Iris pigment epithelial cell (primary cell): ENCODE measurements at places on chromosomes 5 and 9.
A peak's percentile ranks its signal among the peaks of the same experiment; 100 is the strongest.

GRCh38 chr5:59496524-59497134, 396.9 kb downstream of the PDE4D start:
- DNase-seq = peak; percentile 36

GRCh38 chr9:120885958-120886357, 9.0 kb upstream of the PHF19 start:
- no peak for DNase-seq

- peak; percentile 87 for DNase-seq
These were observed 11.8 kb upstream of the SEMA5A start for GRCh38 chr5:9557696-9558095.

DNA sequence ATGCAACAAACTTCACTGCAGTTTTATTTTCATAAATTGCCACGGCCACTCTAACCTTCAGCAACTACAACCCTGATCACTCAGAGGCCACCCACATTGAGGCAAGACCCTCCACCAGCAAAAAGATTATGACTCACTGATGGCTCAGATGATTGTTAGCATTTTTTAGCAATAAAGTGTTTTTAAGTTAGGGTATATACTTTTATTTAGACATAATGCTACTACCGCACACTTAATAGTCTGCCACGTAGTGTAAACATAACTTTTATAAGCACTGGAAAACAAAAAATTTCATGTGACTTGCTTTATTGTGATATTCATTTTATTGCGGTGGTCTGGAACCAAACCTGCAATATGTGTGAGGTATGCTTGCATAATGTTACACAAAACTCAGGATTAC, 257.9 kb downstream of the ZSWIM6 start:
- no peak for DNase-seq

GRCh38 chr5:124952079-124952478, 205.6 kb upstream of the ZNF608 start:
- peak; percentile 66 for DNase-seq

- DNase-seq = peak; percentile 88
These were observed 34.7 kb downstream of the ADAM19 start for GRCh38 chr5:157540707-157541446.

DNA sequence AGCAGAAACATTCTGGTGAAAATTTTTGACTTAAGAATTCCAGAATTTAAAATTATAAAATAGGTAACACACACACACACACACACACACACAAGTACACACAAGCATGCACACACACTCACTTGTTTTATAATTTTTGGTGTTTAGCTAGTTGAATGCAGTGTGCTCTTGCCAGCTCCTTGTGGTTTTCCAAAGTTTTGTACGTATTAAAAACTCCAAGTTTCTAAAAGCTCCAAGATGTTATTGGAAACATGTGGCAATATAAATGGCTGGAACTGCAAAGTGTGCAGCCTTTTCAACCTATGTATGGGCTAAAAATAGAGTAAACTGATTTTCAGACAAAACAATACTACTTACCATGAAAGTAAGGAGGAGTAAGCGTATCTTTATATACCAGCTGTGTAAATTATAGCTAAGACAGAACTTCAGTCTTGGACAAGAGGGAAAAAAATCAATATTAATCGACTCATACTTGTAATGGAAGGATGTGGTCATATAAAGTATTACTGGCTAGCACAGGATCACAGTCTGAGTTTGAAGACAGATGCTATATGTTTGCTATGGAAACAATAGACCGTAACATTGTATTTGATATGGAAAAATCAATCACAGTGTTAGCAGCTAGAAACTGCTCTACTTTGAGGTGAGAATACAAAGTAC, 727.1 kb upstream of the GRAMD2B start:
- DNase-seq = no peak

- no peak for DNase-seq
These were observed 16.9 kb downstream of the ADAM19 start for GRCh38 chr5:157558681-157559080.

DNA sequence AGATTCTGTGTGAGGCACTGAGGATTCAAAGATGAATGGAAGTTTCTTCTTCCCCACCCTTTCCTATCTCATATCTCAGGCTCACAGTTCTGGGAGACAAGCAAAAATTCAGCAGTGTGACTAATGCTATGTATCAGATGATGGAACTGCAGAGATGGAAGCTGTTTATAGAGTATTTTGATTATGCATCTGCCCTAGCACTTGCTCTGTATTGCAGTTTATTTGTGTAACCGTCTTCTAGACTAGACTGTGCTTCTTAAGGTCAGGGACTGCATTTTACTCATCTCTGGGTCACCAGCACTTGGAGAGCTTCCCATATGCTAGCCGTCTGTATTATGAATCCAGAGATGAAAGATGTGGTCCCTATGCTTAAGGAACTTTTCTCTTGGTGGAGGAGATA, 12.6 kb downstream of the CAVIN4 start:
- peak; percentile 83 for DNase-seq
